ENCODE measurements at places on chromosomes 3 and 15.

GRCh38 chr3:172913911-172914655 is 163.6 kb downstream of the ECT2 start:
- DNase-seq: no peak

DNA sequence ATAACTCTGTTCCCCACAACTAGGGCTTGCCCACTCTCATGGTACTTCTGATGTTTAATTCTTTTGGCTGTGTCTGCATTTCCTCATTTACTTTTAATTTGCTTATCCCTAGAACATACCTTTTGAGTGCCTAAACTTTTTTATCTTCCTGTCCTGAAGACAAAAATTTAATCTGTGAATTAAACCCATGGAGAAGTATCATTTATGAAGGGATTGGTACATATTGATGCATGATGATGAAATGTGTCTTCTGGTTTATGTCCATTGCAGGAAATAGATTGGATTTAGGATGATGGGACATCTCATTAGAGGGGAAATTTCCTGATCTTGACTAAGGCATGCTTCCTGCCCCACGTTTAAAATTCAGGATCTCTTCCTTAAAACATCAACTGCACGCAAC is 109.5 kb downstream of the PGPEP1L start:
- no peak for DNase-seq

- no peak for DNase-seq
These were observed 5.9 kb downstream of the LMCD1 start for GRCh38 chr3:8507496-8507895.

- no peak for DNase-seq
These were observed 10.2 kb upstream of the LACTB start for GRCh38 chr15:63111481-63111880.
